ENCODE measurements at places on chromosomes 16 and 17.

- DNase-seq: no peak
These were observed 2.3 kb downstream of the PIEZO1 start for GRCh38 chr16:88782454-88783390.

GRCh38 chr17:82098939-82099763 is 1.1 kb upstream of the FASN start:
- DNase-seq: no peak

GRCh38 chr17:16975744-16976625 is 4.1 kb upstream of the TNFRSF13B start:
- no peak for DNase-seq

- no peak for DNase-seq
These were observed 11.9 kb downstream of the MAP3K3 start for GRCh38 chr17:63634163-63634562.

DNA sequence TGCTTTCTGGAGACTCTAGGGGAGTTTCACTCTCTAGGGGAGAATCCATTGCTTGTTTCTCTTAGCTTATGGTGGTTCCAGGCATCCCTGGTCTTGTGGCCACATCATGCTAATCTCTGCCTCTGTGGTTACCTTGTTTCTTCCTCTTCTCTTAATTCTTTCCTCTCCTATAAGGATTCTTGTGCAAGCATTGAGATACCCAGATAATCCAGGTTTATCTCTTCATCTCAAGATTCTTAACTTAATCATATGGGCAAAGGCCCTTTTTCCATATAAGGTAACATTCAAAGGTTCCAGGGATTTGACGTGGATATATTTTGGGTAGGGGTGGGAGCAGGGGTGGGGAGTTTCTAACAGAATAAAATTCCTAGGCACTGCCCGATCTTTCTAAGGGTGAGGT is 32.6 kb downstream of the FAM20A start:
- DNase-seq: no peak

- no peak for DNase-seq
These were observed 18.4 kb downstream of the LIMD2 start for GRCh38 chr17:63681530-63681929.

DNA sequence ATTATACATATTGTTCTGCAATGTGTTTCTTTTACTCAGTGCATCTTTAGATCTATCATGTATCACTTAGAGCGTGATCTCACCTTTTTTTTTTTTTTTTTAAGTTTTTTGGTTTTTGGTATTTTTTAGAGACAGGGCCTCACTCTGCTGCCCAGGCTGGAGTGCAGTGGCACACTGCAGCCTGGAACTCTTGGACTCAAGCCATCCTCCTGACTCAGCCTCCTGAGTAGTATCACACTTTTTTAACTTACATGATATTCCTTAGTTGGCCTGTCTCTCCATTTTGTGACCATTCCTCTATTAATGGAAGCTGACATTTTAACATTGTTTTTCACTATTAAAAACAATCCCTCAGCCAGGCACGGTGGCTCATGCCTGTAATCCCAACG is 4.7 kb upstream of the MPO start:
- no peak for DNase-seq

DNA sequence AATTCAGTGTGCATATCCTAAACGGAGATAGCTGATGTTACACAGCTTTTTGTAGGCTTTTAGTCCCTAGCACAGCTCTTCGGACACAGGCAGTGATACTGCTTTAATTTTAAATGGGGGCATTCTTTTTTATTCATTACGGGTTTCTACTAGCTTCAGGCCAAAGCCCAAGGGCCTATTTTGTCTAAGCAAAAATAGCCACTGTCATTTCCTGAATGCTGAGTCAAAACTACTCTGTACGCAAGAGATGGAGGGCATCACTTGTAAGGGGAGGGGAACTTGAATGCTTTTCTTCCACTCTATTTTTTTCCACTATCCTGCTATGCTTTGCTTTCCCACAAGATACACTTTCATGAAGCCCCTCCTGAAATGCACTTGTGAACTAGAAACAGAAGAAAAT is 360.7 kb downstream of the PMP22 start:
- no peak for DNase-seq

- DNase-seq: no peak
These were observed 8.0 kb downstream of the CHST5 start for GRCh38 chr16:75527825-75528299.

- no peak for DNase-seq
These were observed 17.4 kb downstream of the SF3B3 start for GRCh38 chr16:70540994-70541393.

DNA sequence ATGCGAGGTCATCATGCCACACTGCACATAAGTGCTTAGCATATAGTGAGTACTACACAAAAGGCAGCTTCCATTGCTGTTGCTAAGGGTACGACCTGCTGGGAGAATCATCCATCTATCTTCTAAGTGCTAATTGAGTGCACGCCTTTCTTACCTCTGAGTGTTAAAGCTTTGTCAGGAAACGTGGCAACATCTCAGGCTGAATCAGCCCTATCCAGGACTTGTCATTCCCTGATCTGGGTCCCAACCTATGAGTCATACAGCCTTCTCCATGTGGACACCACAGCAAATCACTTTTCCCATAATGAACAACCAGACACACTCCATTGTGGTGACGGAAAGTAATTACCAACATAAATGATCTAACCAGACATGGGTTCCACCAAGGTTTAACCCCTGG is 201.1 kb upstream of the MAF start:
- no peak for DNase-seq

DNA sequence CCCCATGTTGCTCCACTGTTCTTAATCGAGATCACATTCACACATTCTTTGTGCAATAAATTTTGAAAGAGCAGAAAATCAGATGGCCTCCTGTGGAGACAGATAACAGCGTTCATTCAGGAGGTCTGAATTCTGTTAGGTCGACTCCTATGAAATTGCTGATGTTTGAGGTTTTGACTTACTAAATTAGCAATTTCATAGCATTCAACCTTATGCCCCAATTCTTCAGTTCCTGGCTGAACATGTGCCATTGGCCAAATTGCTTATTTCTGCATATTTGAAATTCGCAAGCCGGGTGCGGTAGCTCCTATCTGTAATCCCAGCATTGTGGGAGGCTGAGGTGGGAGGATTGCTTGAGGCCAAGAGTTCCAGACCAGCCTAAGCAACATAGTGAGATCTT is 22.1 kb upstream of the C16orf74 start:
- no peak for DNase-seq

DNA sequence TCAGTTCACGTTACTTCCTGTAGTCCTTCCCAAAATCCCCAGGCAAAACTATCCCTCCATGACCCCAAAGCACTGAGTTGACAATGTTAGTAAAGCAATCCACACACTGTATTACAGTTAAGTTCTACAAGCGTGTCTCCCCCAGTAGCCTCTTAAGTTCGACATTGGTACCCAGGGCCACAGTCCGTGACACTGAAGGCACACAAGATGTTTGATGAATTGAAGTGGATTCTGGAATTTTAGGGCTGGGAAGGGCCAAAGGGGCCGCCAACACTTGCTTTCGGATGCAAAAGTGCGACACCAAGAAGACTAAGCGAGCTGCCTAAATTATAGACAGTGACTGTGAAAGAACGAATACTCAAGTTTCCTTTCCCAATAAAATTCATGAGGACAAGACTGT is 1.5 kb downstream of the VPS35 start:
- DNase-seq: no peak

DNA sequence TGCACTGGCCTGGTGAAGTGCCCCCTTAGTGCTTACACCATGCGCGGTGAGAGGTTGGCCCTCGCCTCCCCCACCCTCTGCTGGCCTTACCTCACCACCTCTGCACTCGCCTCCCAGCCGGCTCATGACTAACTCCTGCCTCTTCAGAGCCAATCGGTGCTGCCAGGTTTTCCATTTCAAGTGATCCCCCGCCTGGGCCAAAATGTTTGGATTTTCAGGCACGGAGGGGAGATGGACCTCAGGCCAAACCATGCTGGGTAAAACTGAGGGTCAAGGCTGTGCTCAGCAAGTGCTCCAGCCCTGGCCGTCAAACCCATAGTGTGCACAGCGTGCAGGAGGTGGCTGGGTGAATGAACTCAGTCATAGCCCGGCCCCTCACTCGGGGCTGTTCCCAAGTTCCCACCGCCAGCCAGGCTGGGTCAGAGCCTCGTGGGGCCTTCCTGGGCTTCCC is 175.4 kb downstream of the SEC14L1 start:
- no peak for DNase-seq

DNA sequence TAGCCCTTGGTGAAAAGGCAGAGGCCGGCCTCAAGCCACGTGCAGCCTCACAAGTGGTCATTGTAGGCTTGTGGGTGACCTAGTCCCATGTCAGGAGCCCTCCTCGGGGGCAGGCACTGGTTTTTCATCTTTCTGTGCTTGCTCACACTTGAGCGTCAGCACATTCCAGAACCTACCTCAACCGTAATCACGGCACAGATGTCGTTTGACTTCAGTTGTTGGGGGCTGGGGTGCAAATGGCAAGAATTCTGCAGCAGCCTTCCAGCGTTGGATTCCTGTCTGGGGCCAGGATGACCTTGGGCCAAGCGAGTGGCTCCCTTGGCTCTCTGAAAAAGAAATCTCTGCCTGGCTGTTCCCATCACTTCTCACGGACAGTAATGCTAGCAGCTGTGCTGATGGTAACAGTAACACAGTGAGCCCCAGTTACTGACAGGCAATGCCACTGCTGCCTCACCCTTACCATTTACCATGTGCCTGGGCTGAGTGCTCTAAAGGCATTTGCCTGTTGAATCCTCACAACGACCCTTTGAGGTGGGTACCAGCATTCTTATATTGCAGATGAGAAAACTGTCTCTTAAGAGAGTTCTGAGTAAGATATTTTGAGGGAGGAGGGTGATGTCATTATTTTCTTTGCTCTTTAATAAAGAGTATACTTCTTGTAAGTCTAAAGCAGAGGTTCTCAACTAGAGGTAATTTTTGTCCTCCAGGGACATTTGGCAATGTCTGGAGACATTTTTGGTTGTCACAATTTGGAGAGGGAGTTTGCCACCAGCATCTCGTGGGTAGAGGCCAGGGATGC is 46.5 kb downstream of the KSR1 start:
- no peak for DNase-seq

DNA sequence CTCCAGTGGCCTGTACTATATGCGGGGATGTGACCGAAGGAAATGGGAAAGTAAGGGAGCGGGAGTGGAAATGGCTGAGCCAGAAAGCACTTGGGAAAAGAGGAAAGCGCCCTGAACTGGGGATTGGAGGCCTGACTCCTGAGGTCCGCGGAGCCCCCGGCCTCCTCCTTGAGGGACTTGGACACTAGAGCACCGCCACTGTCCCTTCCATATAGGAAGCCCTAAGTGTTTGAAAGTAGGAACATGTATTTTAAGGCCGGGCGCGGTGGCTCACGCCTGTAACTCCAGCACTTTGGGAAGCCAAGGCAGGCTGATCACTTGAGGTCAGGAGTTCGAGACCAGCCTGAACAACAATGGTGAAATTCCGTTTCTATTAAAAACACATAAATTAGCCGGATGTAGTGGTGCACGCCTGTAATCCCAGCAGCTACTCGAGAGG is 530 bp upstream of the ZDHHC7 start:
- no peak for DNase-seq

DNA sequence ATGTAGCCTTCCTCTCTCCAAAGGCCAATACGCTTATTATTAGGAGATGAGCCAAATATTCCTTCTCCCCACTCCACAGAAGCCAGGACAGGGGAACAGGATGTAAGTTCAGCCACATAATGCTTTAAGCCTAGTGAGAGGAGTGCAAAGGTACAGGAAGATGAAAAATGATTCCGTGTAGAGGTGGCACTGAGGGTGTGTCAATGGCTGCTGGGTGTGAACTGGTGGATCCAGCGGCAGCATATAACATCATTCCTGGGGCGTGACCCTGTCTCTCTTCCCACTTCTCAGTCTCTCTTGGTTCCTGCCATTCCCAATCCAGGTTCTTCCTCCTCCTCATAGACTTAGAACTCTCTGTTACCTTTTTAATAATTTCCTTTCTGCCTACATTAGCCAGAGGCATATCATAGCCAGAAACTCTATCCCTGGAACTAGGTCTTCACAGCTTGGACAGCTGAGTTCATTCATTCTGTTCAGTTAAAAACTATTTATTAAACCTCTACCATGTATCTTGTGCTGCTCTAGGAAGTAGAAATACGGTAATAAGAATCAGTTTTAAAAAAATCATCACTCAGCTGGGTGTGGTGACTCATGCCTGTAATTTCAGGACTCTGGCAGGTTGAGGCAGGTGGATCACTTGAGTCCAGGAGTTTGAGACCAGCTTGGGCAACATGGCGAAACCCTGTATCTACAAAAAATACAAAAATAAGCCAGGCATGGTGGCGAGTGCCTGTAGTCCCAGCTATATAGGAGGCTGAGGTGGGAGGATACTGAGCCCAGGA is 58.0 kb upstream of the FAM20A start:
- no peak for DNase-seq

DNA sequence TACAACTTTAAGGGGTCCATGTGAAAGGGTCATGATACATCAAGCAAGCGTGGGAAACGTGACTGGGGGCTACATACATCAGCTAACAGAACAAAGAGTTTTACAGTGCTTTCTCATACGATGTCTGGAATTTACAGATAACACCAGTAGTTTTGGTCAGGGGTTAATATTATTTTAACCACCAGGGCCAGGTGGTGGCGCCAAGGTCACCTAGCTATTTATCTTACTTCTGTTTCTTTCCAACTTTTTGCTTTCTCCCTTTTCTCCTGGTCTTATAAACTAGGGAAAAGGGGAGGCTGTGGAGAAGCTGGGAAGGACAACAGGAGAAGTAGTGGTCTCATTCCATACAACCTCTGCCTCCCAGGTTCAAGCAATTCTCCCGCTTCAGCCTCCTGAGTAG is 37.9 kb downstream of the CLEC3A start:
- no peak for DNase-seq

- no peak for DNase-seq
These were observed 2.8 kb downstream of the SF3B3 start for GRCh38 chr16:70526403-70526802.

DNA sequence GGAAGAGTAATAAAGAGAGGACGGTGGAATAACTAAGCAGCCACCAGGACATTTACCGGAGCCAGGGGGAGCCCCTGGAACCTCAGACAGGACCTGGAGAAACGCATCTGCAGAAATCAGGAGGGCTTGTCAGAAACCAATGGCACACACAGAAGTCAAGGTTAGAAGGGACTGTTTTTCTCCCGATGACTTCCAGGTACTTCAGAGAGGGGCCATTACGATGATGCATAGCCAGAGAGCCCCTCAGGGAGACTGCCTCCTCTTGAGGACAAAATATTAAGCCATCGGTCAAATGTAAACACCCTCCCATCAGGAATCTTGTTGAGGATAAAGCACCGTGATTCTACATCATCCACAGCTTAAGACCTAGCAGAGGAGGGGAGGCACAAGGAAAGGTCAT is 333.6 kb upstream of the CDH5 start:
- no peak for DNase-seq

Data from SK-N-DZ (cell line).